Hematopoietic multipotent progenitor cell treated with erythropoietin and hydrocortisone succinate and interleukin-3 and kit ligand, for 8 days (in vitro differentiated cells): ENCODE measurements at places on chromosomes 2 and 18.

GRCh38 chr2:232901736-232902578 lies 31.9 kb downstream of the SNORC start:
- no peak for DNase-seq

DNA sequence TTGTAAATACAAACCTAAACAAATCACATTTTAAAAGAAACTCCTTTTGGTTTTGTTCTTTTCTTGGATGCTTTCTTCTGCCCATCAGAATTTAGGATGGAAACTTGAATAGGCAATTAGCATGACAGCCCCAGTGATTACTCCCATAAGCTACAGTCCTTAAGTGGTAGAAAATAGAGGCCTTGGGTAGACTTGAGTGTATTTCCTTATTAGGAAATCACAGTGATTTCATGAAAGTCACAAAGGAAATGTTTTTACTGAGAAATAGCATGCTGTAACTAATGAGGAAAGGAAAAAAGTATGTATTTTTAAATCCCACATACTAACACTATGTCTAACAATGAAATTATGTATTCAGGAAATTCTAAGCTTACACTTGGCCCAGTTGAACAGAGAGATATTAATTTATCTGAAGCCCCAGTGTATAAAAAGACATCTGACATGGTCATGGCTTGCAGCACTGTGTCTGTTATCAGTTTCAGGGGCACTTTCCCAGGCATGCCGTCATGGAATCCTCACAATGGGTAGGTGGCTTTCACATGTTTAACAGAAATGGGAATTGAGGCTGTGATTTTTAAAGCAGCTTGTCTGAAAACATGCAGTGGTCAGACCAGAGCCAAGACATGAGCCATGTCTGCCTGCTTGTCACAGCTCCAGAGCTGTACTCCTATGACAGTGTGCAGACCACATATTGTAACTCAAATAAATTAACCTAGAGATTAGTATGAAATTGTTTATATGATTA lies 79.7 kb upstream of the TRIB2 start:
- no peak for DNase-seq

- DNase-seq, result no peak
These were observed 15.1 kb upstream of the BOD1L2 start for GRCh38 chr18:57131782-57132181.

- no peak for DNase-seq
These were observed 159.4 kb downstream of the PXDN start for GRCh38 chr2:1584691-1585485.

GRCh38 chr2:223093436-223094241 lies 41.6 kb downstream of the KCNE4 start:
- no peak for DNase-seq

DNA sequence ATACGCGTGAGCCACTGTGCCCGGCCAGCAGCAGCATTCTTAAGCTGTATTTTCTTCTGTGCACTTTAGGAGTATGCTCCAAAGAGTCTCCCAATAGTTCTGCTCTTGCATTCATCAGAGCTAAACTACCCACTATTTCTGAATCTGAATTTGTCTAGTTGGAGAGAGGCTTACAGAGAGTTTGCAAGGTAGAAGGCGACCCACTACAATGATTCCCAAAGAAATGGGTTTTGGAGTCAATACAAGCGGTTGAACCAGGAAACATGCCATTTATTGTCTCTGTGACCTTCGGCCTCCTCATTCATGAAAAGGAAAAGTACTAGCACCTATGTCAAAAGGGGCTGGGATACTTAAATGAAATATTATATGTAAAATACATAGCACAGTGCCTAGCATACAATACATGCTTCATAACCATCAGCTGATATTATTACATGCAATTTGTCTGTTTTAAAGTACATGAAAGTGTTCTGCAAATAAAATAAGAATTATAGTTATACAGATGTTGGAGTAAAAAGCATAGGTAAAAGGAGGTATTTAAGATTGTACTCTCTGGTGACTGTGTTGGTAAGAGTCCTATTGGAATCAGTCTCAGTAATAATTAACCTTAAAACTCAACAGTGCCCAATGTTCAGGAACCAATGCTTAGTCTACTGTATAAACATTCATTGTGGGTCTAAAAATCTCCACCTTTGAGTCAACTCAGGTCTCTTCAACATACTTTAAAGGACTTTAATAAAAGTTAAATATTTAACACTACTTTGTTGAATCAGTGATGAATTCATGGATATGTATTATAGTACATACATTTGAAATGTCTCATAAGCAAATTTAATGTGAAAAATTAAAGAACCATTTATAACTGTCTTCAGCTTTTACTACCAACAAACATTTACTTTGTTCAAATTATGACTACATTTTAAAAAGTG lies 89.8 kb upstream of the GRB14 start:
- no peak for DNase-seq

DNA sequence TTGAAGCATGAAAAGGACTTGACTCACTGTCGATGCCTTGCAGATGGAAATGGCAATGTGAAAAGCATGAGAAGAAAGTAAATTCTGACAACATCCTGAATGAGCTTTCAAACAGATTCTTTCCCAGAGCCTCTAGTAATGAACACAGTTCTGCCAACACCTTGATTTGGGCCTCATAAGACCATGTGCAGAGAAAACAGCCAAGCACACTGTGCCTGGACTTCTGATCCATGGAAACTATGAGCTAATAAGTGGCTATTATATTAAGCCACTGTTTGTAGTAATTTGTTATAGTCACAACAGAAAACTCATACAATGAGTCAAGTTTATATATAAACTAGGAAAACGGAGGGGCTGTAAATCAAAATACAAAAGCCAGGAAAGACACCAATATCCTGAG lies 477.3 kb downstream of the MBD2 start:
- no peak for DNase-seq

DNA sequence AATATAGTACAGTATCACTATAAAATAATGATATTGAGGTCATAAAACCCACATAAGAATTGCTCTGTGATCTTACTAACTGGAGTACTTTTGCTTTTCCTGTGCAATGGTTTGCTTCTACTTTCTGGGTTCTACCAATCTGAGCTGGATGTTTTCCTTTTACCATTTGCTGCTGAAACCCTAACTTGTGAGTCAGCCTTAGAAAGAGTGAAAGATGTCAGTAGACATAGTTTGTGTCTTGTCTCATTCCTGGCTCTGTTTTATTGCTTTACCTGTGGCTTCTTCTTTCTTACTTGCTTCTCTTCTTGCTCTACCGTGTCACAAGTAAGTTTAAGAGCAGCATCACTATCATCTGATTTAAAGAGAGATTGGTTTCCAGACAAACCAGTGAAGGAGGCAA lies 61.0 kb downstream of the MBD2 start:
- no peak for DNase-seq

- no peak for DNase-seq
These were observed 10.5 kb upstream of the FAM171B start for GRCh38 chr2:186683341-186683740.

- no peak for DNase-seq
These were observed 69.7 kb downstream of the COBLL1 start for GRCh38 chr2:164771897-164772296.

DNA sequence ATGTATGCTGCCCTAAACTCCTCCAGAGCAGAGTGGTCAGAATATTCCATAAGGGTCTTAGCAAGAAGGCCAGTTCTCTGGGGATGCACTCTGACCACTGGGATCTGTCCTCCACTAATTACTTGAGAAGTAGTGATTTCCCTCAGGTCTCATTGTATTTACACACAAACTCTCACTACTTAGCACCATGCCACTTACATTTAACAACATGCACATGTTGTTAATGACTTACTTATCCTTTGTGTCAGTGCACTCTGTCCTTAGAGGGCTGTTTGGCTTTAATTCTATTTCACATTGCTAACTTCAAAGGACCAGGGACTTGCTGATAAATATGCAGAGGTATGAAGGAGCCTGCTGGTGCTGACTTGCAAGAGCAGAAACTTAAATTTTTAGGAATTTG lies 1415.5 kb upstream of the ACVR2A start:
- DNase-seq, result no peak

- no peak for DNase-seq
These were observed 86.2 kb upstream of the RAB27B start for GRCh38 chr18:54742120-54742519.

DNA sequence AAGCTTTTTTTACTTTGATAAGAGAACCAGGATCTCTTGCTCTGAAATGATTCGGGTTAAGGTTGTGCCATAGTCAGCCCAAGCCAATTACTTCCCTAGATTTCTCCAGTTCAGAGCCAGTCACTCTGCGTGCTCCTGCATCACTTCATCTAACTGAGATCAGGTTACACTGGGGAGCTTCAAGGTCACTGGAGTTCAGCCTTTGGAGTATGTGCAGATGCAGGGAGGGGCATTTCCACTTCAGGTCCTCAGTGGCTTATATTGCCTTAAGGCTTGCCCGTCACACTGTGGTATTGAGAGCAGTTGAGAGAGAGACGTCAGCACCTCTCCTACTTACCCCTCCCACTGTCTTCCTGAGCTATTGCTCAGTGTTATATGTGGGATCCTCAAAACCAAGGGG lies 317.8 kb downstream of the EPHA4 start:
- DNase-seq, result no peak

GRCh38 chr2:1995584-1995983 lies 251.3 kb upstream of the PXDN start:
- DNase-seq, result no peak

GRCh38 chr2:96775160-96775559 lies 14.5 kb downstream of the CNNM4 start:
- no peak for DNase-seq

DNA sequence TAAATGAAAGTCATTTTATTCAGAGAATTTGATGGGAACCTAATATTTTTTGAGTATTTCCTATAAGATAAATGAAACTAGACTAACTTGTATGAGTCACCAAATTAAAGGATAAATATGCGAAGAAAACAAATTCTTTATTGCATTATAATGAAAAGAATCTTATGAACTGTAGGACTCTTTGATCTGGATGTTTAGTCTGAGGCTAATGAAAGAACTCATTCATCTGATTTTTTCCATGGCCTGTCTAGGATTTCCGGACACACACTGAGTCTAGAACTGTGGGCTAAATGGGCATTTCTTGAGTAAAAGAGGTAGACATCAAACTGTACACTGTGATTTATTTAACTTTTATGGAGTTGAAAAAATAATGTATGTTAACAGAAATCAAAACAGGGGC lies 43.0 kb downstream of the ZNF519 start:
- no peak for DNase-seq

- no peak for DNase-seq
These were observed 173.9 kb upstream of the ERBB4 start for GRCh38 chr2:212712466-212712865.

DNA sequence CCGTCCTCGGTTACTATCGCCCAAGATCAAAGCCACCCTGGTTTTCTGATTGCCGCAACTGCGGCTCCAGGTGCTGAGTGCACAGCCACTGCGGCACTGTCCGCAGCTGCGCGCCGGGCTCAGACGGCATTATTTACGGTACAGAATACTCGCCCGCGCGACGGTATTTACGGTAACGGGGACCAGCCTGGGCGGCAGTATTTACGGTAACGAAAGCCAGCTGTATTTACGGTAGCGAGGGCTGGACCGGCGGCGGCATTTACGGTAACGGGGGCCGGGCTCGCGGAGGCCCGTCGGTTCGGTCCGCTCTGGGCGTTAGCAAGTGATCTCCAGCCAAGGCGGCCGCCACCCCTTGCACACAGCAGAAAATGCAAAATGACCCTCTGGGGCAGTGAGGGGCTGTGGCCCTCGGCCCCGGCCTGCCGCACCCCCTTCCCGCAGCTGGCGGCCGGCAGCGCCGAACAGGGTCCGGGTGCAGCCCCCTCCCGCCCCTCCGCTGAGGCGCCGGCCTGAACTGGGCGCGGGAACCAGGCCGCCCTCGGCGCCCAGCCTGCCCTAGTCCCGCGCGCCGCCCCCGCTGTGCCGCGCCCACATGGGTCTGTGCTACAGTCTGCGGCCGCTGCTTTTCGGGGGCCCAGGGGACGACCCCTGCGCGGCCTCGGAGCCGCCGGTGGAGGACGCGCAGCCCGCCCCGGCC lies at the start of gene GNAL:
Gene GNAL, plus strand, starts transcription at position 293 of the 697 bp plus-strand sequence. Its CDS starts 300 bp downstream, at position 593.
- peak; percentile 50 for DNase-seq

- DNase-seq, result no peak
These were observed 121.0 kb downstream of the KLHL29 start for GRCh38 chr2:23505984-23506380.

DNA sequence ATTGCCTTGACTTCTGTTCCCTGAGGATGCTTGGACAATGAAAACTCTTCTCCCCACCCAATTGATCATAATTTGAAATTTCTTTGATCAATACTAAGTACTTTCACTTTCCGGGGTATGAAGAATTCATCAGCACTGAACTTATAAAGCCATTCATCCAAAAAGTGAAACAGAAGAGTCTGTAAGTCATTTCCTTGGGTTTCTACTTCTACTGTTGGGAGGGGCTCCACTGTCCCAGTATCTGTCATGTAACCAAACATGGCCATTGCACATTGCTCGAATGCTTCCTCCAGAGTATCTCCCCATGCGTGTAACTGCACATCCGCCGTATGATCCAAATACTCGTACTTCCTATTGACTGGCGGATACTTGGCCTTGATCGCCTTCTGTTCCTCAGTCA lies 30.3 kb downstream of the NCL start:
- DNase-seq, result no peak

GRCh38 chr2:119859528-119859927 lies 99.8 kb downstream of the PTPN4 start:
- no peak for DNase-seq

DNA sequence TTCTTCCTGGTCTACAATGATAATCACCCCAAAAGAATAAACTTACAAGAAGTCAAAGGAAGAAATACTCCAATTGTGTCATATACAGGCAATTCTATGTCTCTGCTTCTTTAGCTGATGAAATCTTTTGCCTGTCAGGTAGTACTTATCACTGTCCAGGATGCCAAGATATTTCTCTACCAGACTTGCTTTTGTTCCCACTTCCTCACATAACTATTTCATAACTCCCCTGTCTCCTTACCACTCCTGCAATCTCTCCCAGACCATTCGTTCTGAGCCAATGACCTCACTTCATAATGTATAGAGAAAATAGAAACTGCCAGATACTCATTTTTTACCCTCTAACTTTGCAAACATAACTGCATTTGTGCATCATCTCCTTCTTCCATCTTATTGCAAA lies 39.1 kb downstream of the HNMT start:
- DNase-seq, result no peak

DNA sequence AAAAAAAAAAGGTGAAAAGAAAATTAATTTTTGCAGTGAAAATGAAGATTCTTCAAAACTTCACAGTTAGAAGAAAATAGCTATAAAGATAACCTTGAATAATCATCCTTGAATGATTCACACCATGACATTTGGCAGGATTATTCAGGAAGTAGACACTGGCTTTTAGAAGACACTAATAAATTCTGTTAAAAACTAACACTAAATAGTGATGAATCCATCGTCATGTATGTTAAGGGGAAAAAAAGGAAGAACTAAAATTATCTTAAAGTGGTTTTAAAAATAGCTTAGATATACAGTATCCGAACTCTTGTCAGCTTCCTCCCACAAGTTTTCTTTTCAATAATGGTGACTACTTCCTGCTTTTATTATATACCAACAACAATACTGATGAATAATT lies 10.2 kb downstream of the USP37 start:
- no peak for DNase-seq
